ENCODE measurements at places on chromosomes 11 and 22. TPM values are rescaled to one million over a fixed set of nuclear protein-coding genes. Genes with fewer than 3 reads are reported as not detected.
A peak's percentile ranks its signal among the peaks of the same experiment; 100 is the strongest.

- DNase-seq = no peak
Observed at GRCh38 chr11:131912134-131912533, 541.7 kb downstream of the NTM start.

- no peak for DNase-seq
Observed at GRCh38 chr11:62645671-62645945, 805 bp downstream of the GANAB start.

DNA sequence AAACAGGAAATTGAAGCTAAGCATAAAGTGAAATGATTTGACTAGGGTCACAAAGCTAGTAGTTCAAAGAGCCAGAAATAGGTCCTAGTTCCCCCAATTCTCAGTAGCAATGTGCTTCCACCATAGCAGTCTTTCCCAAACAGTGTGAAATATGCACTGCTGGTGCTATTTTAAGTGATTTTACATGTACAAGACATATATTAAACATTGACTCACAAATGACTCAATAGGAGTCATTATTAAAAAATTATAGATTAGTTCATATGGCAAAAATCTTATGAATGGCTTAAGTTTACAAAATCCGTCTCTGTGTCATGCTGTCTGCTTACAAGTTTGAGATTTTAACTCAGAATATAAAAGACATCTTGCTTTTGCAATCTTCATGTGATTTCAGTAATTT is 21.4 kb downstream of the KIF18A start:
- no peak for DNase-seq

DNA sequence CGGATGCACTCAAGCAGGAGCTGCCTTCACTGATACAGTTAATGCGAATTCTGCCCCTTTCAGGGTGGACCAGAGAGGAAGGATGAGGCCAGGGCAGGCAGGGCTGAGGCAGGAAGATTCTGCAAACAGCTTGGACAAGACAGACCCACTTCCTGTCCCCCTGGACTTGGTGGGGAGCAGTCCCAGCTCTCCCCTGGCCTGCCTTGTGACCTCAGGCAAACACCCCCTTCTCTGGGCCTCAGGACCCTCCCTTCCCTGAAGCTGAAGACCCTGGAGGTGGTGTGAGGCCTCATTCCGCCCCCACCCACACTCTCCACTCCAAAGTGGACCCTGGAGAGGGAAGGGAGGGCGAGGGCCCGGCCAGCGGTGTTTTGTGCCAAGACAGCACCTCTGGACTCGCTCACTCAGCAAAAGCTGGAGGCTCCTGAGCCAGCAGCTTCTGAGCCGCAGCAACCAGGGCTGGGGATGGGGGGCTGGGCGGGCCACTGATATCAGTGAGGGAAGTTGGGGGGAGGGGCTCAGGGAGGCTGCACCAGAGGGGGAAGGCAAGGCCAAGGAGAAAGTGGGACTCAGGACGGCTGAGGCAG is 8.5 kb downstream of the RAB3IL1 start:
- peak; percentile 92 for DNase-seq

DNA sequence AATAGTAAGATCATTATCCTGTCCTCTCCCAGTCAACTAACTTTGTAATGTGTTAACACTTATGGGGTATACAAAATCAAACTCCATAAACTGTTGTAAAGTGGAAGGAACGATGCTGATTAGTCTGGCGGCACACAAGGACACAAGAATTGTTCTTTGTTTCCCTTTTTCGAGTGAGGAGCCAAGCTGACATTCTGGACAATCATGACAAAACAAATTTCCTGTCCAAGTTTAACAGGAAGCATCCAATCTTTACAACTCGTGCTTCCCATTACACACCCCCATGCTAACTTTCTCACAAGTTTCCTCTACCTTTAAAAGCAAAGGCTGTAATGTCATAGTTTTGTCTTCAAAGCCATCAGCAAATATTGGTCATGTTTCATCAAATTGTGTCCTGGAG is 20.4 kb upstream of the LDLRAD3 start:
- DNase-seq = no peak

GRCh38 chr11:8283465-8284230 is 20.0 kb upstream of the LMO1 start:
- peak; percentile 56 for DNase-seq

DNA sequence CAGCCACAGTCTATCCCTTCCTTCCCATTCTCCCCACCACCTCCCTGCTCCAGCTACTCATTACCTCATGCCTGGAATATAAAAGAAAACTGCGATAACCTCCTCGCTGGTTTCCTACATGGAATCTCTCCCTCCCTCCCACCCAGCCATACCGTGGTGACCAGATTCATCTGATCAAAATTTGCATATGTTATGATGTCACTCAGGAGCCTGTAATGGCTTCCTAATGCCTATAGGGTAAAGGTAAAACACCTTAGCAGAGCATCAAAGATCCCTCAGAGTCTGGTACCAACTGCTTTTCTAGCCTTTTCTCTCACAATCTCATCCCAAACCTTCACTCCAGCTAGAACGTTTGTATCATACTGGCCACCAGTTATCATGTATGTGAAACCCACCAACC is 19.6 kb downstream of the RTN4RL2 start:
- DNase-seq = no peak

- no peak for DNase-seq
Observed at GRCh38 chr11:11113626-11114025, 239.4 kb downstream of the CSNK2A3 start.

DNA sequence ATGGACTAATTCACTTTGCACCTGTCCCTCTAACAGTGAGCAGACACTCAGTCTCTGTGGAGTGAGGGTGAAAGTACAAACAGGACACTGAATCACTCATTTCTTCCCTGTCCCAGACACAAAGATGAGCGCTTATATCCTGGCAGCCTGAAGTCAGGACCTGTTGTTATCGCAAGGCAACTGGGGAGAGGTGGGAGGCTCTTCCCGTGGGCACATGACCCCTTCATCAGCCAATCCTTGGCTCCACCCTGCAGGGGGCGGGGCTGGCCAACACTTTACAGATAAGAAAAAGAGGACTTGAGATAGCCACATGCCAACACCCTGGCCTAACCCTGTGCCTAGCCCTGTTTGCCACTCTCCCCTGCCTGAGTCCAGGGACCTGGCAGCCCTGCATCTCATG is 29.5 kb upstream of the TESMIN start:
- DNase-seq = peak; percentile 88

GRCh38 chr11:44015624-44016007 is 32.2 kb upstream of the ACCSL start:
- no peak for DNase-seq

DNA sequence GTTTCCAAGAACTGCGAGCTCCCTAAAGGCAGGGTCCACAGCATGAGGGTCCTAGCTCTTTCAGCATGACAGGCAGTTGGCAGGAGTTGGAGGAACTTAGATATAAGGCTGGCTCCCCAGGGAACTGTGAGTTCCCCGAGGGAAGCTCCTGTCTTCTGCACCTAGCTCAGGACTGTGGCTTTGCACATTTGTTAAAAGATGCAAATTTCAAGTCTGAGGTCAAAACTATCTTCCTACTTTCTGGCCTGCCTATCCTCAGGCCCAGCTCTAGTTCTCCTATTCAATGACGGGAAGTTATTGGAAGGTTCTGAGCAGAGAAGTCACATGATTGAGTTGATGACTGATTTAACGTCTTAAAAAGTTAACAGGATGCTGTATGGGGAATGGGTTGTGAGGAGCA is 11.7 kb upstream of the UCP3 start:
- no peak for DNase-seq

- no peak for DNase-seq
Observed at GRCh38 chr11:66484806-66485380, 4.7 kb downstream of the DPP3 start.

DNA sequence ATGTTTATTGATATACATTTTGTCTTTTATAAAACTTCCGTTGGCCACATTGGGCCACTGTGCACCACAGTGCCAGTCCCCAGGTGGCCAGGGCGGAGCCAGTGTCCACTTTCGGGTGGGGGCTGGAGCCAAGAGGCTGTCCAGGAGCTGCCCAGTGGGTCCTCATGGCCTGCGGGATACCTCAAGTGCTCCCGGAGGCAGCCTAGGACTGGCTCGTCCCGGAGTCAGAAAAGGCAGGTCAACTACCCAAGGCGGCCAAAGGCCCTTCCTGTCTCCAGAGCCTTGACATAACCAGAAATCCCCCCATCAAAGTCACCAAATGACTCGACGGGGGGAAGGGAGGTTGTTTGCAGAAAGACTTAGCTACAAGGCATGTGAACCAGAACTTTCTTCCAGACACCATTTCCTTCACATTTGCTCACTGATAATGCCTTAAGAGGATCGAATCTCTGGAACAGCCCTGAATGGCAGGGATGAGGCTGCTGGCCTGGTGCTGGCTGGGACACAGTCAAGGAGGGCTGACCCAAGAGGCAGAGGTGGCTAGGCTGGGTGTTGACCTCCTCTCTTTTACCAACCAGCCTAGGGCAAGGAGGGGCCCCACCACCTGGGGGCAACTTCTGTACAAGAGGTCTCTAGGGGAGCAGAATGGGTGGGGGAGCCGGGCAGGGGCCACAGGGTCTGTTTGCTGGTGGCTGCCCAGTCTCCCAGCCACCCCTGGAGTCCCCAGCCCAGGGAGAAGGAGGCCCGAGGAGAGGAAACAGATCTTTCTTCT is 8.4 kb downstream of the MRGPRF start:
- peak; percentile 21 for DNase-seq

DNA sequence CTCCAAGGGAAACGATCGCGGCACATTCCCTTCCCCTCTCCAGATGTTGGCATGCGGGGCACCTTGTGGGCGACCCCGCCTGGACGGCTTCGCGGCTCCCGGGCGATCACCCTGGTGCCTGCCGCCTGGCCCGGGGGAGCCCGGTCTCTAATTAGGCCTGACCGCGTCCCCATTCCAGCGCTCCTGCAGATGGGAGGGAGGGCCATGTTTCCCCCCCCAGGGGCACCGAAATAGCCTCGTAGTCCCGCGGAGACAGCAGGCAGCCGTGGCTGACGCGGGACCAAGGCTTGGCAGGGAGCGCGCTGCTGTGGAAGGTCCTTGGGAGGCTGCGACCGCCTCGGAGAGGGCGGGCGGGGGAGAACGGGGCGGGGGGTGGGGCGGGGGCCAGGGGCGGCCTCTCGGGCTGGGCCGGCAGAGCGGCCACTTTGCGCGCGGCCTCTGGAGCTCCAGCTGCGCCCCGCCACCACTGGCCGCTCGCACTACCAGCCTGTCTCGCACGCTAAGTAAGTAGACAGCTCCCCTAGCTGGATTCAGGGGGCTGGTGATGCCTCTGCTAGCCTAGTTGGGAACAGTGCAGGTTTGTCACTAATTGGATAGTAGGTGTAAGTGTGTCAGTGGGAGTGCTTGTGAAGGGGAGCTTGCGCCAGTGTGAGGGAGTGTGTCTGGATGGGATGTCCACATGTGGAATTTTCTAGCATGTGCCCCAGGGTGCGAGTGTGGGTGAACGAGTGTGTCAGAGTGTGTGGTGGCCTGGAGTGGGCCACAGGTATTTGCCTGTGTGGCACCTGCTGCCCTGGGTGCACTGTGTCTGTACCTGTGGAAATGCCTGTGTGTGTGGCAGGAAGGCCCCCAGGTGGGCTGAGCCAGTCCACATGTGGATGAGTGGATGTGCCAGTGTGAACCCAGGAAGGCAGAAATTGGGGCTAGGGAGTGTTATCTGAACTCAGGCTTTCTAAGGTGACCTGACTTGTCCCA is at the start of gene INSC:
INSC (plus strand) TSS at position 423 of the 975 bp plus-strand sequence. CDS start 34,252 bp downstream, outside the sequence.
- DNase-seq = peak; percentile 67

DNA sequence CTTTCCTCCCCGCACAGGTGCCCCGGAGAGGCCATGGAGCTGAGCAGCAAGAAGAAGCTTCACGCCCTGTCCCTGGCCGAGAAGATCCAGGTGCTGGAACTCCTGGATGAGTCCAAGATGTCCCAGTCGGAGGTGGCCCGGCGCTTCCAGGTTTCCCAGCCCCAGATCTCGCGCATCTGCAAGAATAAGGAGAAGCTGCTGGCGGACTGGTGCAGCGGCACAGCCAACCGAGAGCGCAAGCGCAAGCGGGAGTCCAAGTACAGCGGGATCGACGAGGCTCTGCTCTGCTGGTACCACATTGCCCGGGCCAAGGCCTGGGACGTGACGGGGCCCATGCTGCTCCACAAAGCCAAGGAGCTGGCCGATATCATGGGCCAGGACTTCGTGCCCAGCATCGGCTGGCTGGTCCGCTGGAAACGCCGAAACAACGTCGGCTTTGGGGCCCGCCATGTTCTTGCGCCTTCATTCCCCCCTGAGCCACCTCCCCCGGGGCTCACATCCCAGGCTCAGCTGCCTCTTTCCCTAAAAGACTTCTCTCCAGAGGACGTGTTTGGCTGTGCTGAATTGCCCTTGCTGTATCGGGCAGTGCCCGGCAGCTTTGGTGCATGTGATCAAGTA is 1.3 kb downstream of the TIGD3 start:
- DNase-seq = peak; percentile 57

GRCh38 chr11:23540101-23540561 is 679.9 kb upstream of the CCDC179 start:
- DNase-seq = no peak

DNA sequence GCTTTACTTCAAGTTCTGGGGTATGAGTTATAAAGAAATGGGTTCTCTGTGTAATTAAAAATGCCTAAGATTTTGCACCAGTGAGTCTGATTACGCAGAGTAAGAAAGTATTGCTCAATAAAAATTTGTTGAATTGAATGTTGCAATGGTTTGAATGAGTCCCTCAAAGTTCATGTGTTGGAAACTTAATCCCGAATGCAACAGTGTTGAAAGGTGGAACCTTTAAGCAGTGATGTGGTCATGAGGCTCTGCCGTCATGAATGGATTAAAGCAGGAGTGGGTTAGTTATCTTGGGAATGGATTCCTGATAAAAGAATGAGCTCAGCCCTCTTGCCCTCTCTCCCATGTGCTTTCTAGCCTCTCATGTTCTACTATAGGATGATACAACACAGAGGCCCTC is 52.6 kb upstream of the SESN3 start:
- DNase-seq = no peak

GRCh38 chr11:130121445-130121978 is 38.1 kb upstream of the ST14 start:
- no peak for DNase-seq

GRCh38 chr11:1810761-1811160 is 24.0 kb upstream of the SYT8 start:
- no peak for DNase-seq

- no peak for DNase-seq
Observed at GRCh38 chr11:119774172-119774763, 45.3 kb upstream of the NECTIN1 start.

GRCh38 chr11:118048472-118049370 is 28.2 kb upstream of the TMPRSS4 start:
- DNase-seq = no peak

- no peak for DNase-seq
Observed at GRCh38 chr11:1370186-1371025, 19.3 kb upstream of the BRSK2 start.

- no peak for DNase-seq
Observed at GRCh38 chr22:24504540-24504939, 9.4 kb downstream of the UPB1 start.

MFNG gene
- 14.1 TPM for total RNA-seq

HIC2 gene
- 1.1 TPM for total RNA-seq

ACP2 gene
- 25.2 TPM for total RNA-seq

B3GAT1 gene
- total RNA-seq = 0.32 TPM

RIMBP3C gene
- total RNA-seq = not detected

CDON gene
- 32.2 TPM for total RNA-seq
